SJCRH30 (cell line): ENCODE measurements at places on chromosomes 2 and 18. TPM values are rescaled to one million over a fixed set of nuclear protein-coding genes. Genes with fewer than 3 reads are reported as not detected.

The DCDC2C gene
- not detected in 2 replicates for total RNA-seq

The TTR gene
- not detected in 2 replicates for total RNA-seq

The MYCN gene
- total RNA-seq = 185 and 190 TPM in 2 replicates

The SAG gene
- total RNA-seq = not detected in 2 replicates

The DUSP2 gene
- 0.67 and 1.0 TPM in 2 replicates for total RNA-seq
